ENCODE measurements at places on chromosomes 1 and 21.

DNA sequence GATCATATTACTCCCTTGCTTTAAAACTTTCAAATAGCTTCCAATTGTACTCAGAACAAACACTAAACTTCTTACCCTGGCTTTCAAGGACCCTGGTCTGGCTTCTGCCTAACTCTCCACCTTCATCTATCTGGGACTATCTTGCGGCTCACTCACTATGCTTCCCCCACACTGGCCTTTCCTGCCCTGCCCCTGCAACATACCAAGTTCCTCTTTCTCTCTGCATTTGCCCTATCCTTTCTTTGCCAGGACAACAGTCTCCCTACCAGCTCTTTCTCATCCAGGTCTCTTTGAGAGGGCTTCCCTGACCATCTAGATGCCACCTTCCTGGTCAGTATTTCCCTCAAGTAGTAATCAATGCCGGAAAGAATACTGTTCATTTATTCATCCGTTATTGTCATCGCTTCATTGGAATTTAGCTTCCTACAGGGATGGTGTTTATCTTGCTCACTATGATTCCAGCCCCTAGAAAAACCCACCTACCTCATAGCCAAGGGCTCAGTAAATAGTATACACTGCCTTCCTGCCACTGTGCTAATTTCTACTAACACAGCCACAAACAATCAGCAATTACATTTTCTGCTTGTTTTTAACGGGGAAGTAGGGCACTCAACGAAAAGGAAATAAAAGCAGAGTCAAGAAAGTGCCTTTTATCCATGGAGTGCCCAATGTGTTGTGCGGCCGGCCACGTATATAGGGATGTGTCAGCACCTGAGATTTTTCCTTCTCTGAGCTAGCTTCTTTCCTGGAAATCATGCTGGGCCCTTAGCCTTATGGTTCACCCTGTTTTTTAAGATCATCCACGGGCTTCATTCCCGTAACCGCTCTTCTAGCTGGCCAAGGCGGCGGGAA, 521 bp upstream of the CDC7 start:
- no peak for DNase-seq

DNA sequence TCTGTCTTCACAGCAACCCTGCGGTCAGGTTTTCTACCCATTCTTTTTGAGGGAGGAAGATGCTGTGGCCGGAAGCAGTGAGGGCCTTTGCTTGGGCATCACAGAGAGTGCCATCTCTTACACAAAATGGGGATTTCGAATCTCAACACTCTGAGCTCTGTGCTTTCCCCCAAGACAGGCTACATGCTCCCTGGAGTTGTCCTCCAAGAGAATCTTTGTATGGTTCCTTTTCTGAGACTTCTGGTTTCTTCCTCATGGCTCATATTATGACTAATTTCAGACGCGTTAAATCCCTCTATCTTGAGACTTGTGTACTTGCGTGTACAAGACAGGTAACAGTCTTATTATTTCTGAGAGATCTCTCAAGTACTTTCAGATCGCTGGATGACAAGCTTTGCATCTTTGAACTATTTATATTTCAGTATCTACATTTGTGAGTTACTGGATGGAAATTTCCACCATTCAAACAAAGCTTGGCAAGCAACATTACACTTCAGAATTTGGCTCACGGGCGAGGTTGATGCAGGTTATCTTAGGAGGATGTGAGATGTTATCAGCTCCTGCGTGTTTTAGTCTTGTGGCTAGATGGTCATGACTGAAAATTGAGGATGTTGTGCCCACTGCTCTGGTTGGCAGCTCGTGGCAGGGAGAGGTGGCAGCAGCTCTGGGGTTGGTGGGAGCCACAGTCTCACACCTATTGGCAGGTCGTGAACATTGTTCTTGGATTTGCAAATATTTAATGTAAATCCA, 19.4 kb downstream of the ABCG1 start:
- DNase-seq = no peak

DNA sequence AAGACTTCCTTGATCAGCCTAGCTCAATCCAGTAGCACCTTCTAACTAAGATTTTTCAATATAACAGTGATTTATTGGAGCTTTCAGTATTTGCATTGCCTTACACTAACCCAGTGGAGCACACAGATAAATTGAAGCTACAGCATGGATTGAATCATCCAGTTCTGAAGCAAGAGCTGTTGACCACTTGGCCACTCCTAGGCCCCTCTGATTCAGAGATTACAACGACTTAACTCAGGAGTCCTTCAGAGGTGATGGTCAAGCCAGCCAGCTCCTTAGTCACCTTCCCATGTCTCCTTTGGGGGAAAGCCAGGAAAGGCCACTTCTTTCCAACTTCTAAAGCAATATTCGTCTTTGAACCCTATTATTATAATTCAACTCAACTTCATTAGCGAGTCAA, 151.8 kb downstream of the TENT5C start:
- peak; percentile 46 for DNase-seq

GRCh38 chr1:165441166-165441880, 3.6 kb downstream of the RXRG start:
- no peak for DNase-seq

- DNase-seq = peak; percentile 73
Observed at GRCh38 chr21:39788383-39788782, 43.4 kb downstream of the IGSF5 start.

DNA sequence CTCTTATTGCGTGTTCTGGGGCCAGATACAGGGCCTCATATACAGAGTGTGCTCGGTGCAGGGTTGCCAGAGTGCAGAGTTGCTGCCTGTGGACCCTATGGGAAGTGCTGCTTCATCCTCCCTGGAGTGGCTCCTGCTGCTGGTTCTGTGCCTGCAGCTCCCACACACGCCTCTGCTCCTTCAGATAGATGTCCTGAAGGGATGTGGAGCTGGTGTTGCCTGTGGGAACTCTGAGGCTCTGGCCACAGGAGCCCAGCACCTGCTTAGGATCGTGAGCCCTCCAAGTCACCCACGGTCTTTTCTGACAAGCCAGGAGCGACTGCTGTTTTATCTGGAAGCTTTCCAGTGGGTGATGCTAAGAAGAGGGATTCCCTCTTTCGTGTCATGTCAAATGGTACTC, 120.5 kb downstream of the CAMTA1 start:
- DNase-seq = no peak

- DNase-seq = no peak
Observed at GRCh38 chr1:99996951-99997350, 27.2 kb downstream of the SLC35A3 start.

GRCh38 chr1:221858818-221859611, 117.1 kb upstream of the DUSP10 start:
- DNase-seq = peak; percentile 86

DNA sequence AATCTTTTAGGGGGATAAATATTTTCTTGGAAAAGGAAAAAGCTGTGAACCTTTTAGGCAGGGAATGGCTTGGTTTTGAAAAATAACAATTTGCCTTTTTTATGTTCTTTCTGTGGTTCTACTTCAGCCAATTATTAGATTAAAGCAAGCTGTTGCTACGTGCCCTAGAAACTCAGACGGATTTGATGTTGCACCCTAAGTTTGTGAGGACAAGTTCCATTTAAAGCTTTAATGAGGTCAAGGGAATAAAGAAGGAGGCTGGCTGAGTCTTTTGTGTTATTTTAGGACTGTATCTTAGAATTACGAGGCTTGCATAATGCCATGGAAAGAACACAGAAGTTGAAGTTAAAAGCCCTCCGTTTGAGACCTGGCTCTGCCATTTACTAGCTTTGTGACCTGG, 216.9 kb downstream of the NUF2 start:
- no peak for DNase-seq

DNA sequence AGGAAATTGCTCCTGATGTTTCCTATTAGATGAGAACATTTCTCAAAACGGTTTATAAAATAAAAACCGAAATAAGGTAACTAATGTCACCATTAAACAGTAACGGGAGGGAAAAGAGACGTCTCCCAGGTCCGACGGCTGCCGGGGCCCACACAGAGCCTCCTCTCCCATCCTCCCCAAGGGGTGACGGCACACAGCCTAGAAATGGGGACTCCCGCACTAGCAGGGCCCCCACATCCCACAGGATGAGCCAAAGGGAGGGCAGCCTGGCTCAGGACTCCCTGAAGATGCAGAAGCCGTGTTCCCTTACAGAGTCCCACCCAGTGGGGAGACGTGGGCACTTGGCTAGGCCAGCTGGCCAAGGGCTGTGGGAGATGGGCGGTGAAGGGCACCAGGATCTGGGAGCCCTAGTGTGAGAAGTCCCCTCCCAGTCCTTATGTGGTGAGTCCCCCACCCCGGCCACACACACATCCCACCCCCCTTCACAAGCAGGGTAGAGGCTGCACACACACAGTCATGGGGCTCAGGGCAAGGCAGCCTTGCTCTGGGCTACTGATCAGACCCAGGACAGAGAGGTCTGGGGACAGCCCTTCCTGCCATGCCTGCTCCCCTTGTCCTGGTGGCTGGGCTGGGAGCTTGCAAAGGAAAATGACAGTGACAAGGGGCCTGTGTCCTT, 3.3 kb downstream of the KRTAP10-3 start:
- no peak for DNase-seq

DNA sequence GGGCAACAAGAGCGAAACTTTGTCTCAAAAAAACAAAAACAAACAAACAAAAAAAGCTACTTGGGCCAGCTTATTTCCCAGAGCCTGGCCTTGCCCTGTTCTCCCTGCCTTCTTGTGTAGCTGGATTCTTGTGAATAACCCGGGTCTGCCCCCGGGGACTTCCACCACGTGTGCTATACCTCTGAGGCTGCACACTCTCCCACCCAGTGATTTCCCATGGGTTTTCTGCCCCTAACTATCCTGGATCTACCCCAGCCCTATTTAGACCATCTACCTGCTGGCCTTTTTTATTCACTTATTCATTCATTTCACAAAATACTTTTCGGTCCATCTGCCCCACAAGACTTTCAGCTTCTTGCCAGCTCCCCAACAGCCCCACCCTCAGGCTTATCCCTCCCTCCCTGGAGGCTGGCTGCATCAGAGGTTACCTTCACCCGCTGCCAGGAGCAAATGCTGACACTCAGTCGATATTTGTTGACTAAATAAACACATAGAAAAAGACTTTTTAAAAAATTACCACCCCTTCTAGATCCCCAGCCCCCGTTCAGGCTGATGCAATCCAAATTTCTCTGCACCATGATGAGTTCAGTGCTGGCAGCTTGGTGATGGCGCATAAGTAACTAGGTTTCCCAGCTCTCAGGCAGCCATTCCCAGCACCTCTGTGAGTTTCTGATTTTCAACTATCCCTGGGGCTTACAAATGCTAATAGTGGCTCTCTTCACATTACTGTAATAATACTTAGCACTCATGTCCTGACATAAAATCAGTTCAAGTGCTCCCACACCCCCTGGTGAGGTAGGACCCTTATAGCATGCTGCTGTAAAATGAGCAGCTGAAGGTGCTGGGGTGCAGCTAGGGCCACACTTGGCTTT, 30.7 kb upstream of the TARBP1 start:
- DNase-seq = no peak

- DNase-seq = no peak
Observed at GRCh38 chr1:209672705-209673630, 2.2 kb upstream of the G0S2 start.

DNA sequence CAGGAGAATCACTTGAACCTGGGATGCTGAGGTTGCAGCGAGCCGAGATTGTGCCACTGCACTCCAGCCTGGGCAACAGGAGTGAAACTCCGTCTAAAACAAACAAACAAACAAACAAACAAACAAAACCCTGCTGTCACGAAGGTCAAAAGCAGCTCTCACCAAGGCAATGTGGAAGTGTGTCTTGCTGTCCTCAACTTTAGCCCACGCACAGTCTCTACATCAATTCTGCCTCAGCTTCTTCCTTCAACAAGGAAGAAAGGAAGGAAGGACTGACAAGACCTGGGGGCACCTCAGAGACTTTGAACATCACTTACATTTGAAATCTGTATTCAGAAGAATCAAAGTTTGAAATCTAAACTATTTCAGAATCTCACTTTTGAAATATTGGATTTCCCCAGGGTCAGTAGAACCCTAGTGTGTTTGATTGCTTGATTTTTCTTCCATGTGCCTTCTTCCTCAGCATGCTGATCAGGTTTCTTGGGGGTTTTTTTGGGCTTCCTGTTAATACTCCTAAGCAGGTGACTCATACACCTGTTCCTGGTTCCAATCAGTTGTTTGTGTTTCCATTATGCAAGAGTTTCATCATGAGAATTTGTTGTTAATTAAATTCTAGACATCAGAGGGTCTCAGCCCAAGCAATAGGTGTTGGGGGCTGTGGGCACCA, 6.5 kb upstream of the CSTB start:
- DNase-seq = no peak

DNA sequence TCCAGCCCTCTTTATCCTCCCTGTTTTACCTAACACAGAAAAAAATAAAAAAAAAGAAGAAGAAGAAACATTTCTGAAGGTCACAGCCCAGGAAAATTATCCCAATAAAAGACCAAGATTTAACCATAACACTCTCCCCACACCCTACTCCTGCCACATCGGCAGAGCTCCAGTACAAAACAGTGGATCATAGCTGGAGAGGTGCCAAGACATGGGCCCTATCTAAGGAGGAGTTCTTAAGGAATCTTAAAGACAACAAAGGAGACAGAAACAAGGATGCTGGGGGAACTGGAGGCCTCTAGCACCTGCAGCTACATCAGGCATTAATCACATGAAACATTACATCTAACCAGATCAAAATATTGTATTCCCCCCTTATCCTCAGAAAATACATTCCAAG, 432.8 kb downstream of the MATN1 start:
- DNase-seq = no peak

- DNase-seq = no peak
Observed at GRCh38 chr21:16976193-16976592, 536.6 kb upstream of the CXADR start.

- DNase-seq = no peak
Observed at GRCh38 chr1:58570817-58571216, 6.2 kb downstream of the TACSTD2 start.

- no peak for DNase-seq
Observed at GRCh38 chr1:89918127-89918793, 76.7 kb upstream of the ZNF326 start.

GRCh38 chr1:55819011-55819410, 603.8 kb upstream of the USP24 start:
- DNase-seq = no peak

GRCh38 chr1:224897529-224898327, 31.7 kb upstream of the DNAH14 start:
- DNase-seq = peak; percentile 11

- no peak for DNase-seq
Observed at GRCh38 chr1:212701910-212702309, 2.3 kb upstream of the BATF3 start.

DNA sequence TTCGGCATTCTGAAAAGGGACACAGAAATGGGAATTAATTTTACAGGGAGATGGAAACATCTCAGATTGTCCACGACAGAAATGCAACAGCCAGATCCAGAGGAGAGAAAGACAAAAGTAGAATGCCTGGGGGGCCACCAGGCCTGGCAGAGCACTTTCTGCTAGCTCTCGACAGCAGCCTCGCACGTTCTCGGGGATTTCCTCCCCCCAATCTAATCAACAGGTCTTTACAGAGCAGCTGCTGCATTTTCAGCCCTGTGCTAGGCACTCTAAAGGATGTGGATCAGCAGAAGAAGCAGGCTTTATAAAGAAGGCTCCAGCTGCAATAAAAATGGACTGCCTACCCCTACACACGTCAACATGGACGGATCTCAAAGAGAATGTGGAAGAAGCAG, 10.6 kb downstream of the CSRP1 start:
- DNase-seq = no peak

All from AG08395 (cell line).